ENCODE measurements at places on chromosomes 6 and 20.

GRCh38 chr6:71544906-71545305, 256.3 kb downstream of the OGFRL1 start:
- no peak for DNase-seq

GRCh38 chr20:34922654-34923381, 32.8 kb downstream of the GSS start:
- peak; percentile 68 for DNase-seq

- DNase-seq = no peak
Measured at GRCh38 chr6:133632206-133632605, 256.7 kb upstream of the TCF21 start.

DNA sequence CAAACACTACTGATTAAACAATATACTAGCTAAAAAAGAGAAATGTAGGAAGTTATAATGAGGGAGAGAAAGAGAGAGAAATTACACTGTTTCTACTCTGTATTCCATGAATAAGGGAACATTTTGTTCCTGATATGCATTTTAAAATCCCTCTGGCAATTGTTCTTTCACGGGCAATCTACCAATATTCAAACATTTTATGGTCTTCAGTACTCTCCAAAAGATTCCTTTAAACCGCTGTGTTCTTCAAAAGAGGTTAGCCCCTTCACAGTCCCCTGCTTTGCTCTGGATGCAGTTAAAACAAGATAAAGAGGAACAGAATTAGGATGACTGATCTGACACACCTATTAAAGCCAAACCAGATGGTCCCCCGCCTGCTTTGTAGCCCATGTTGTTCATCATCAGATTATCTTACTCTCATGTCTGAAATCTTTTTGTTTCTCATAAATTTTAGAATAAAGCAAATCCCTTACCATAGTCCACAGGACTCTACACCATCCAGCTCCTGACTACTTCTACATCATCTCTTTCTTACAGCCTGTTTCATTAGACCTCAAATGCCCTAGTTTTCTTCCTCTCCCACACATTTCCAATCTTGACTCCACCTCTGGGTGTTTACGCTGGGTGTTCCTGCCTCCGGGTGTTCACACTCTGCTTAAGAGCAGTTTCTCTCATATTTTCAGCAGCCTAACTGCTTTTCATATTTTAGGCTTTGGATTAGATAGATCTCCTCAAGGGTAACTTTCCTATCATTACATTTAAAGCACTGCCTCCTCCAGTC, 399.7 kb downstream of the COL12A1 start:
- no peak for DNase-seq

GRCh38 chr20:16505894-16506293, 67.4 kb downstream of the KIF16B start:
- DNase-seq = no peak

DNA sequence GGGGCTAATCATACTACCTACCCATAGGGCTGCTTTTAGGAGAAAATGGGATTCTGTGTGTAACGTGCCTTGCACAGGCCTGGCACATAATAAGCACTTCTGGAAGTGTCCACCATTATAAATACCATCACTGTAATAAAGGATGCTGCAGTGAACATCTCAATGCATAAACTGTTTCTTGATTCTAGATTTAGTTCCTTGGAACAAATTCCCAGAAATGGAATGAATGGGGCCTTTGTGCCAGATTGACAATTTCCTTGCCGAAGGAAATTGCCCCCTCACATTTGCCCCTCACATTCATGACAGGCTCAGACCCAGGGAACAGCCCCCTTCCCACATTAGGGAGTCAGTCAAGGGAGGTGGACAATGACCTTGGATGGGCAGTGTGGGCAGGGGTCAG, 29.2 kb downstream of the BPIFB4 start:
- no peak for DNase-seq

DNA sequence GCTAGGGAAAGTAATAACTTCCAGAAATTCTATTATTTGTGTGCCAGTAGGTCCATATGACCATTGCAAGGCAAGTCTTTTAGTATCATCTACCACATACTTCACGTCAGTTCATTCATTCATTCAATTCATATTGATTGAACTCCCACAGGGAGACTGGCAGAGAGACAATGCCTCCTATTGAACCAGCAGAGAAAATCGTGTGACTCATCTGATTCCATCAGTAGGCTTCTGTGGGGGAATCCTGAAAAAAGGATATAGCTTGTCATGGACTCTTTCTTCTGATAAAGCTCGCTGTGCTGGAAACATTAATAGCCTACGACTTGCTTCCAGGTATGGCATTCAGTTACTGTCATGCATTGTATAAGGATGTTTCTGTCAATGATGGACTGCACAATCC, 45.3 kb upstream of the CNR1 start:
- DNase-seq = no peak

DNA sequence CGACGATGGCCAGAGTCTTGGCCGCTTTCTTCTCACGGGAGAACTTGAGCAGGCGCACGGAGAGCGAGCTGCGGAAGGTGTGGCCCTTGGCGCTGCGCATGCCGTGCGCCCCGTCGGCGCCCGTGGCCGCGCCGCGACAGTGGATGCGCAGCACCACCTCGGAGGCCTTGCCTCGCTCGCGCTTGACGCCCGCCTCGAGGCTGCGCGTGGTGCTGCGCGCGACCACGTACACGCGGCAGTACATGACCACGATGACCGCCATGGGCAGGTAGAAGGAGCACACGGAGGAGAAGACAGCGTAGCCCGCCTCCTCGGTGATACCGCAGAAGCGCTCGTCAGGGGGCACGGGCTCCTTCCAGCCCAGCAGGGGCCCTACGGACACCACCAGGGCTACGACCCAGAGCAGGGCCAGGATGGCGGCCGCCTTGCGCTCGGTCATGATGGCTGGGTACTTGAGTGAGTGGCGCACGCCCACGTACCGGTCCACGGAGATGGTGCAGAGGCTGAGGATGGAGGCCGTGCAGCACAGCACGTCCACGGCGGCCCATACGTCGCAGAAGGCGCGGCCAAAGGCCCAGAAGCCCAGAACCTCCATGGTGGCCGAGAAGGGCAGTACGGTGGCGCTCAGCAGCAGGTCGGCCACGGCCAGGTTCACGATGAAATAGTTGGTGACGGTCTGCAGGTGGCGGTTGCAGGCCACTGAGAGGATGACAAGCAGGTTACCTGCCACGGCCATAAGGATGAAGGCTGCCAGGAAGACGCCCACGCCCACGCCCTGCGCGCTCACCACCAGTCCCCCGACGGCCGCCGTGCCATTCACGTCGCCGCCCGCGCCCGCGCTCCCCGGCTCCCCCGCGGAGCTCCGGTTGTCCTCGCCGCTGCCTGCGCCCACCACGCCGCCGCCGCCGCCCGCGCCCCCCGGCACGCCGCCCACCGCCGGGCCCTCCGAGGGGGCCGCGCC, 232.8 kb upstream of the RNF24 start:
- DNase-seq = no peak

DNA sequence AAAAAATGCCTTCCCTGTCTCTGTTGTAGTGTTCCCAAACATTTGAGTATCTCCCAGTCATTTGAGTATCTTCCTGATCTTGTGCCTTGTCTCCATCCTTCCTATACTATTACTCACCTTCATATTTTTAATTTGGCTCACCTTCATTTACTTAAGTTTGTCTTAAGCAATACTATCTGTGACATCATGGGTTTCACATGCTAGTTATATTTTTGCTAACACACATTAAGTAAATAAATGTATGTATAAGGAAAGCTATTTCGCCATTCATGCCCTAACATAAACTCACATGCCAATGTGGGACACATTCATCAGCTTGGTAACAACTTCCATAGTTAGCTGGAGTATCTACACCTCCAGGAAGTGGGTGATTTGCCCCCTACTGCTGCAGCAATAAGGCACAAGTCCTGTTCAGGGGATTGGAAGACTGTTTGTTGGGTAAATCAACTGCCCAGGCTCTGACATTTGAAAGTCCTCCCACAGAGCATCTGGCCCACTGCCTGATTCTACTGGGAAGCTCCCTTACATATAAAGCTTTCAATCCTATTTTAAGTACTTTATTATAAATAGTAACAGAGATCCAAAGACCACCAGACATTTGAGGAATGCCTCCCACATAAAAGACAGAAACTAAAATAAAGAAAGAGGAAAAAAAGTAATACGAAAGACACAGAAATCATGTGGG, 132.3 kb downstream of the ISM1 start:
- no peak for DNase-seq

GRCh38 chr6:74973591-74973990, 232.3 kb downstream of the COL12A1 start:
- no peak for DNase-seq

GRCh38 chr6:144895313-144896278, 610.5 kb downstream of the UTRN start:
- DNase-seq = no peak

DNA sequence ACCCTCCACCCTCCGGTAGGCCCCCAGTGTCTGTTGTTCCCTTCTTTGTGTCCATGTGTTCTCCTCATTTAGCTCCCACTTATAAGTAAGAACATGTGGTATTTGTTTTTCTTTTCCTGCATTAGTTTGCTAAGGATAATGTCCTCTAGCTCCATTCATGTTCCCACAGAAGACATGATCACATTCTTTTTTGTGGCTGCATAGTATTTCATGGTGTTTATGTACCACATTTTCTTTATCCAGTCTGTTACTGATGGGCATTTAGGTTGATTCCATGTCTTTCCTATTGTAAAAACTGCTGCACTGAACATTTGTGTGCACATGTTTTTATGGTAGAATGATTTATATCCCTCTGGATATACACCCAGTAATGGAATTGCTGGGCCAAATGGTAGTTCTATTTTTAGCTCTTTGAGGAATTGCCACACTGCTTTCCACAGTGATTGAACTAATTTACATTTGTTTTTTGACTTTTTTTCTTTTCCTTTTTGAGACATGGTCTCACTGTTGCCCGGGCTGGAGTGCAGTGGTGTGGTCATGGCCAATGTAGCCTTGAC, 4.5 kb downstream of the KPNA5 start:
- no peak for DNase-seq

GRCh38 chr6:157717340-157717748, 105.7 kb upstream of the SNX9 start:
- DNase-seq = no peak

DNA sequence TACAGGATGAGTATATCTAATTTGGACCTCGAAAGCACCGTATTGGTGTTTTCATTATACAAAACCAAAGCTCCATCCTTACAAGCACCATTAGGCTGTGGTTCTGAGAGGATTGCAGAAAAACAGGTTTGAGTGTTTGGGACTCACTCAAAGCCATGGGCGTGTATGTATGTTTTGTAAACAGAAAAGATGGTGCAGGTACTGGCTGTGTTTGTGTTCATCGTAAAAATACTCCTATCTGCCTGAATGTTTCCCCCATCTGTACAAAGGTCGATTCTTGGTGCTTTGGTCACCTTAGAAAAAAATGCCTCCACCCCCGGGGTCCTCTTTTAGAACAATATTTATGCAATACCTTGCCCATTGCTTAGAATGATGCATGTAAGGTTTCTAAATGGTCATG, 286.6 kb downstream of the TSHZ2 start:
- no peak for DNase-seq

- DNase-seq = no peak
Measured at GRCh38 chr6:169391473-169392071, 137.9 kb upstream of the THBS2 start.

DNA sequence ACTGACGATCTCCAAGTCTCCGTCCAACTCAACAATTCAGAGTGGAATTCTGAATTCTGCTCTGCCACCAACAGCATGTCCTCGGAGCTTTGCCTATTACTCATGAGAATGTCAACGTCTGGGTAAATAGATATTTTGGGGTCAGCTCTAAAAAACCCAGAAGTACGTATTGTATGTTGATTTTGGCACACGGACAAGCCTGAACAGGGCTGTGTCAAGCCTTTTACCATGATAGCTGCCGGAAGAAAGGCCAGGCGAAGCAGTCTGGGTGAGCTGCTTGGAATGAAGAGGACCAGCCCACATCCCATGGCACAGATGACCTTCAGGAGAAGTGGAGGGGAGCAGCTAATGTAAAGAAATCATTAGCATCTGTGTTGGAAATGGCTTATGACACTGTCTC, 88.0 kb upstream of the JAG1 start:
- DNase-seq = no peak

- no peak for DNase-seq
Measured at GRCh38 chr6:138161088-138161337, 726 bp upstream of the ARFGEF3 start.

DNA sequence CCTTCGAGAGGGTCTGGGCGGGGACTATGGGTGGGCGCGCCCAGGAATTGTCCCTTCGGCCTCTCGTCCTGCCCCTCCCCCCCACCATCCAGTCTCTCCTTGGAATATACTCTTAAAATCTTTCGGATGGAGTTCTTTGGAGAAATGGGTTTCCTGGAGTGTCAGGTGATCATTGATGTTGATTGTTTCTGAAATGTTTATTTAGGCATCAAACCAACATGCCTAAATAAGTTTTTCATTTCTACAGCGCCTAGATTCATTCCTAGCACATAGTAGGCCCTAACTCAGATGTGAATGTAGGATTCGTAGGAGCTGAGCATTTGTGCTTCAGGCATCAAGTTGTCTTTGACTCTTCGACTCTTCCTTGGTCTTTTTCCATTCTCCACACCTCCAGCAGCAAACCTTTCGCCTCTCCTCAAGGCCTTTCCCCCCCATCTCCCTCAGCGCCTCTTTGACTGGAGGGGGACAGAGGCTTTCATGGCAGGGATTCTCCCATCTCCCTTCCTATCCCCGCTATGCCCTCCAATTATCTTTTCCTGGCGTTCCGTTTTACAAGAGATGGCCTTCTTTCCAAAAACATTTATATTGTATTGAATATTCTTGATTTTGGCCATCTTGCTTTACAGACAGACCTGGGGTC, 610 bp downstream of the CASP8AP2 start:
- no peak for DNase-seq

GRCh38 chr6:164531736-164532135, 777.7 kb downstream of the C6orf118 start:
- DNase-seq = no peak

DNA sequence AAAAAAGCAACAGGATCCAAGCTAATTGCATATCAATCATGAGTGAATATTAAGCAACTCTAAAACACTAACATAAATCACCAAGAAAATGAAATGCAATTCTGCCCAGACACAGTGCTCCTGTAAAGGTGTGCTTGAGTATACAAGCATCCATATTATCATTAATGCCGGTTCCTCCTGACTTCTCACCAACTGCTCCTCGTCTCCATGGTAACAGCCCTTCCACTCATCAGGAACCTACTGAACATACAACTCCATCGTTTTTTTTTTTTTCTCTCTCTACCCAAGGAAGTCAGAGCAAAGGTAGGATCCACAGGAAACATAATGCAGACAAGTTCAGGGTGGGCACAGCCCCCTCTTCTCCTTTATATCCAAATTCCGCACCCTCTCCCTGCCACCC, 12.4 kb downstream of the GABBR1 start:
- no peak for DNase-seq

- DNase-seq = no peak
Measured at GRCh38 chr6:5599127-5599526, 337.8 kb downstream of the FARS2 start.

GRCh38 chr6:85421181-85421580, 28.7 kb upstream of the NT5E start:
- no peak for DNase-seq

Data from amniotic stem cell (primary cell).